ENCODE measurements at places on chromosomes 13 and 19.

GRCh38 chr13:38590796-38591507, 95.9 kb upstream of the FREM2 start:
- no peak for DNase-seq
- no peaks in the 10 kb centered on the region for H3K36me3 ChIP-seq
- H3K4me3 ChIP-seq, result no peak overlapping the region
- no peaks in the 10 kb centered on the region for H3K27me3 ChIP-seq
- H3K27ac ChIP-seq, result no peak overlapping the region

DNA sequence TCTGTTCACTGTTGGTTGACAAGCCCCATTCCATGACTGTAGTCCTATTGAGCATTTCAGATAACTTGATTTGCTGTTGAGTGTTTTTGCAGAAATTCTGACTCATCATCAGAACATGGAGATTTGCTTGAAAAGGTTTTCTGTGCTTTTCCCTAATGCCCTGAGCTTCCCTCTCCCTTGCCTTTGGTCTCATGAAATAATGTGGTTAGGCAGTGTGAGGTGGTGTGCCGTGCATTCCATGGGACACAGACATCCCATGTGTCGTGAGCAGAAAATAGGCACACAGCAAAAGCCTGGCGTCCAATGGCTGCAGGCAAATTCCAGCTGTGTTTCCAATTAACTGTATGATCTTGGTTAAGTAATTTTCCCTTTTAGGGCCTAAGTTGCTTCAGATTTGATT, 197.4 kb downstream of the DLEU7 start:
- no peak overlapping the region for H3K4me3 ChIP-seq
- DNase-seq, result no peak
- H3K4me1 ChIP-seq, result peaks cover 13% of the 10 kb centered on the region
- no peaks in the 10 kb centered on the region for H3K36me3 ChIP-seq

DNA sequence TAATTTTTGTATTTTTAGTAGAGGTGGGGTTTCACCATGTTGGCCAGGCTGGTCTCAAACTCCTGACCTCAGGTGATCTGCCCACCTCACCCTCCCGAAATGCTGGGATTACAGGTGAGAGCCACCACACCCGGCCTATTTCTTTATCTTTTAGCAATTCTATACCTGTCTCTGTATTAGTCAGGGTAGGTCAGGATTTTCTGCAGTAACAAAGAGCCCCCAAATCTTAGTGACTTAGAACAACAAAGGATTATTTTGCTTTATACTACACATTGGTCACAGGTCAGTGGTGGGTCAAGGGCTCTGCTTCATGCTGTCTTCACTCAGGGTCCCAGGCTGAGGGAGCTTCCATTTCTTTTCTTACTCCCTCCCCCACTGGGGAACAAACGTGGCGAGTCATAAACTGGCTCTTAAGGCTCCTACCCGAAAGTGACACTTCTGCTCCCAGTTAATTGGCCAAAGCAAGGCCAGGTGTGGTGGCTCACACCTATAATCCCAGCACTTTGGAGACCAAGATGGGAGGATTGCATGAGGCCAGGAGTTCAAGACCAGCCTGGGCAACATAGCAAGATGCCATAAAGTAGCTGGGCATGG, 6.8 kb downstream of the ITPKC start:
- no peak for DNase-seq
- peaks cover 19% of the 10 kb centered on the region for H3K4me1 ChIP-seq
- no peak overlapping the region for H3K27ac ChIP-seq
- H3K36me3 ChIP-seq, result peaks cover 22% of the 10 kb centered on the region
- H3K27me3 ChIP-seq, result no peaks in the 10 kb centered on the region

DNA sequence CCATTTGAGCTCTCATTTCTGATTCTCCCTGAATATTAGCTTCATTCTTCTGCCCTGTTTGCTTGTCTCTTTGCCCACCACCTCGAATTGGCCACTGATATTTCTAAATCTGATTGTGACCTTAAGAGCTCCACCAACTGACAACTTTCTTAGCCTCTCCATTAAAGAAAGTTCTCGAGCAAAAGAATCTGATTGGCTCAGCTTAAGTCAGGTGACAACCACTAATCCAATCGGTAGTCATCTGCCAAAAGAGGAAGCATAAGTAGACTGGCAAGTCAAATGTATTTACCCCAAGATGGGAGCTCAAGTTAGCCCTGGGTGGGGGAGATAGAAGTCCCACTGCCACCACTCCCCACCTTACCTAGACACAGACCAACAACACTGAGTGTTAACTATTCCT, 41.5 kb downstream of the NOTCH3 start:
- H3K27ac ChIP-seq, result no peak overlapping the region
- no peaks in the 10 kb centered on the region for H3K27me3 ChIP-seq
- H3K36me3 ChIP-seq, result peaks cover 15% of the 10 kb centered on the region
- no peaks in the 10 kb centered on the region for H3K4me1 ChIP-seq
- DNase-seq, result no peak

- no peak for DNase-seq
- no peaks in the 10 kb centered on the region for H3K4me1 ChIP-seq
- H3K27ac ChIP-seq, result no peak overlapping the region
Observed at GRCh38 chr13:24706886-24707585, 26.8 kb downstream of the ATP12A start.

DNA sequence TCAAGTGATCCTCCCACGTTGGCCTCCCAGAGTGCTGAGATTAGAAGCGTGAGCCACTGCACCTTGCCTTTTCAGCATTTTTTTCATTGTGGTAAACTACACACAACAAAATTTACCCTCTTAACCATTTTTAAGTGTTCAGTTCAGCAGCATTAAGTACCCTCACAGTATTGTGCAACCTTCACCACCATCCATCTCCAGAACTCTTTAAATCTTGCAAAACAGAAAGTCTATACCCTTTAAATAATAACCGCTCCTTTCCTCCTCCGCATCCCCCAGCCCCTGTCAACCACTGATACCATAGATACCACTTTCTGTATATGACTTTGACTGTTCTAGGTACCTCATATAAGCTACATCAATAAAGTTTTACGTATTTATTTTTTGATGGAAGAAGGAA, 20.8 kb upstream of the CASP14 start:
- no peaks in the 10 kb centered on the region for H3K36me3 ChIP-seq
- DNase-seq, result no peak
- H3K27me3 ChIP-seq, result no peaks in the 10 kb centered on the region
- H3K4me1 ChIP-seq, result no peaks in the 10 kb centered on the region

- H3K36me3 ChIP-seq, result no peaks in the 10 kb centered on the region
- H3K27ac ChIP-seq, result no peak overlapping the region
- no peak overlapping the region for H3K4me3 ChIP-seq
- H3K27me3 ChIP-seq, result no peaks in the 10 kb centered on the region
Observed at GRCh38 chr13:84653915-84654534, 771.8 kb upstream of the SLITRK1 start.

GRCh38 chr13:110856942-110857835, 57.7 kb downstream of the ANKRD10 start:
- no peak overlapping the region for H3K4me3 ChIP-seq
- H3K27me3 ChIP-seq, result no peaks in the 10 kb centered on the region
- H3K27ac ChIP-seq, result no peak overlapping the region
- H3K36me3 ChIP-seq, result no peaks in the 10 kb centered on the region
- DNase-seq, result no peak

Data from progenitor cell of endocrine pancreas (in vitro differentiated cells).